CD4-positive, alpha-beta T cell treated with Interleukin-4 for 4 hours (primary cell): ENCODE measurements at places on chromosomes 7 and 10.

DNA sequence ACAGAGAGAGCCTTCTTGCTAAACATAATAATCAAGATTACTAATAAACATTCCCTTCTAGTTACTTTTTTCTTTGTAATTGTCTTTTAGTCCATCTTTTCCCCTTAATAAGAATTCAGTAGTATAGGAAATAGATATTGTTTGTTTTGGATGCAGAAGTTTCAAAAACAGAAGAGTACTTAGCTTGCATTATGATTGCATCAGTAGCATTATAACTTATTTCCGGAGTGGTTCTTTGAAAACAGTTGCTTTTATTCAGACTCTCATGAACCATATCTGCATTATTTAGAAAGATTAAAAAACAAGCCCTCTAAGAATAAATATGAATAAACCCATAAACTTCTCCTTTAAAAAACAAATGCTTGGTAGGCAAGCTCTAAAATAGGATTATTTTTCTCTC, 34.0 kb upstream of the DKK1 start:
- DNase-seq: no peak

DNA sequence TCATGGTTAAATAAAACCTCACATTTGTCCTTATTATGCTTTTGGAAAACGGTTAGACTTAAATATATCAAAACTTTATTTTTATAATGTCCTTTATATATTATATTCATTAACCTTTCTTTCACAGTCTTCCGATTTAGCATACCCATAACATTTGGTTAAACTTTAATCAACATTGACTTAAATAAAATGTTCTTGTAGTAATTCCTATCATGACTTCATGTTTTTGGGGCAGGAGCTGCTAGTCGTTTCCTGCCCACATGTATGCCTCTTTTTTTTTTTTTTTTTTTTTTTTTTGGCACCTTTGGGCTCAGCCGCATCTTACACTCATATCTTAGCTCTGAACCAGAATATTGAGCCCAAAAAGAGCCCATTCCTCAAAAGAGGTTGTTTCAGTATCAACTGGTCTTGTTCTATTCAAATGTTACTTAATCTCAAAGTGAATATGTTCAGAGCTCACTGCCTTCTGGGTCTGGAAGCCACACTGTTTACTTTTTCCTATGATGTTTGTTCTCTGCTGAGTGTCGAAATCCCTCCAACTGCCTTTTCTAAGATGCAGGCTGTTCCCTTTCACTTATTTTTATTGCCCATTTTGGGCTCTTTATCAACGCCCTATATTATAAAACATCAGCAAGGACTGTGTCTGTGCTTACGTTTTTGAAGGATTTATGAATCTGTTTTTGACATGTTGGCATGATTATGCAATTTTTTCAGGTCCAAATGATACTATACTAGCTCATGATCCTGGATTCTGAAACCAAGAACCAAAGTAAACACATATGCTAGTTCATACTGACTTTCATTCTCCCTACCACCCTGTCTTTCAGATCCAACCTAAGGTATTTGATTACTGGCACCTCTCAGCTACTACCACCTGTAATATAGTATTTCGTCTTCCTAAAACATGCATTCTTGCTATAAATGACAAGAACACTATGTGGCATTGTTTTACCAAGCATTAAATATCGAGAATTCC, 914.4 kb downstream of the PCDH15 start:
- no peak for DNase-seq

DNA sequence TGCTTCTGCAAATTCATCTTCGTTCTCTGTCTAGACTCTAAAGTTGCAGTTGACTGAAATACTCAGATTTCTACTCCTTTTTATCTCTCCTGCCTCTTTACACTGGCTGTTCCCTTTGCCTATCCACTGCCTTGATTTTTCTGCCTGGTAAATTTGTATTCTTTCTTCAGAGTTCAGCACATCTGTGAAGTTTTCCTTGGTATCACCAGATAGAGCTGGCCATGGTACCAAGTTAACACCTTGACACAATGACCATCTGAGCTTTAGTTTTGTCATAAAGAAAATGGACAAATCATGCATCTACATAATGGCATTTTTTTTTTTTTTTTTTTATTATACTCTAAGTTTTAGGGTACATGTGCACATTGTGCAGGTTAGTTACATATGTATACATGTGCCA, 143.0 kb downstream of the PPP1R3A start:
- DNase-seq: no peak

DNA sequence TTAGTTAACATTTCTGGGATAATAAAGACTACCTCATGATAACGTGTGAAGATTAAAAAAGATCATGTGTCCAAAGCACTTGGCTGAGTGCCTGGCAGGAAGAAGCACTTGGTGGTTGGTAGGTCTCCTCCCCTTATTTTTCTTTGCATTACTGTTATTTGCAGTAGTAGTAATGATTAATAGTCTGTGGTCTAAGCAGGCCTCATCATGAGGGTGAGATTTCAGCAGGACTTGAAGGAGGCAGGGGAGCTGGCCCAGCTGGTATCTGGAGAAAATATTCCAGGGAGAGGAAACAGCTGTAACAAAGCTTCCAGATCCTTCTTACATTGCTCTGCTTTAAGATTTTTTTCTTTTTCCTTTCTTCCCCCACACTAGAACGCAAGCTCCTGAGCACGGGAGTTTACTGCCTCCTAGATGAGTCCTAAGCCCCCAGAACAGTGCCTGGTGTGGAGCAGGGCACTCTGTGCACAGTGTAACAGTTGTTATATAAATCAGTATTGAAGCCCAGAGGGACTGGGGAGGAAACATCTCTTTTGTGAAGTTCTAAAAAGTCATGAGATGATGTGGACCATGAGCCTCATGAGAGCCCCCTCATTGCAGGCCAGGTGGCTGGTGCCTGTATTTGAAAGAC, 31.1 kb upstream of the RHEB start:
- no peak for DNase-seq

DNA sequence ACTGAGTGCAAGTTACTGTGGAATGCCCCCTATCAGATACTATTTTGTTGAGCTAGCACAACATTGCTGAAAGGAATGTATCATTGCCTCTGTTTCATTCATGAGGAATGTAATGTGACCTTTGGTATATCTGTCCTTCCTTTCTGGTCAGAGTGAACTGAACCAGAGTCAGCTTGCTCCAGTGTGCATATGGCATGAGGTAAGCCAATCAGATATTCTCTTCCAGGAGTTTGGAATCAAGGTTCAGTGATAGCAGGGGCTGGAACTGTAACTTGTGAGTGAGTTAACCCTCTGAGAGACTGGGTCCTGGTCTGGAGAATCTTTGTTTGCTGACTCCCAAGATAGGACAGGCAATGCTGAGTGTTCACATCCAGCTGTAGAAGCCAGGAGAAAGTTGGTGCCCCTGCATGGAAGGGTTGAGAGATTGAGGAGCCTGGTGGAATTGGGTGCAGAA, 45.3 kb upstream of the OSBPL3 start:
- DNase-seq: no peak

DNA sequence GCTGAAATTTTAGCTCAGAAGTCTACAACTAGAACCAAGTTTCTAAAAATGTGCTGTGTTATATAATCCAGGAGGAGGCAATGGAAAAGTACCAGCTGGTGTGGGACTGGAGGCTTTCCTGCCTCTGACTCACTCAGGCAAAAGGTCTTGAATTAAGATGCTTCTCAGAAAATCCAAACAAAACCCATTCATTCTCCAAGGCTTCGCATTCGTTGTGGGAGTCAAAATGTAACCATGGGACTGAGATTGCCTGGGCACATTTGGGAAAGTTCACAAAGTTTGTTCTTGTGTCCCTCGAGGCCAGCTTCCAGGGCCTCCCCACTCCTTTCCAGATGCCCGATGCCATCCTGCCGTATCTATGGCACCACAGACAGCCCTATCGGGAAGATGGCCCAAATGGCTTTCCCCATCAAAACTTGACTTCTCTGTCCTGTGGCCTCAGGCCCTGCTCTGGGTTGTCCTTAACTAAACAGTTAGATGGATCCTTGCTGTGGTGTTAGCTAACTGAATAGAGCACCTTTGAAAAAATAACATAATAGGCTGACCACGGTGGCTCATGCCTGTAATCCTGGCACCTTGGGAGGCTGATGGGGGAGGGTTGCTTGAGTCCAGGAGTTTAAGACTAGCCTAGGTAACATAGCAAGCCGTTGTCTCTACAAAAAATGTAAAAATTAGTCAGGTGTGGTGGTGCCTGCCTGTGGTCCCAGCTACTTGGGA, 180.5 kb downstream of the PFKFB3 start:
- no peak for DNase-seq

DNA sequence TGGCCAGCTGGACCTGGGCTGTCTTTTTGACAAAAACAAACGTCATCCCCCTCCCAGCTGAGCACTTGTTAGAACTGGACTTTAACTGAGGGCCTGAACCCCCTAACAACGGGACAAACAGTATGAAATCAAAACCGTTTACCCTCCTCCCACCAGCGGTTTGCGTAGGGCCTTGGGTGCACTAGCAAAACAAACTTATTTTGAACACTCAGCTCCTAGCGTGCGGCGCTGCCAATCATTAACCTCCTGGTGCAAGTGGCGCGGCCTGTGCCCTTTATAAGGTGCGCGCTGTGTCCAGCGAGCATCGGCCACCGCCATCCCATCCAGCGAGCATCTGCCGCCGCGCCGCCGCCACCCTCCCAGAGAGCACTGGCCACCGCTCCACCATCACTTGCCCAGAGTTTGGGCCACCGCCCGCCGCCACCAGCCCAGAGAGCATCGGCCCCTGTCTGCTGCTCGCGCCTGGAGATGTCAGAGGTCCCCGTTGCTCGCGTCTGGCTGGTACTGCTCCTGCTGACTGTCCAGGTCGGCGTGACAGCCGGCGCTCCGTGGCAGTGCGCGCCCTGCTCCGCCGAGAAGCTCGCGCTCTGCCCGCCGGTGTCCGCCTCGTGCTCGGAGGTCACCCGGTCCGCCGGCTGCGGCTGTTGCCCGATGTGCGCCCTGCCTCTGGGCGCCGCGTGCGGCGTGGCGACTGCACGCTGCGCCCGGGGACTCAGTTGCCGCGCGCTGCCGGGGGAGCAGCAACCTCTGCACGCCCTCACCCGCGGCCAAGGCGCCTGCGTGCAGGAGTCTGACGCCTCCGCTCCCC, at the start of gene IGFBP1:
TSS of gene IGFBP1 (plus strand) at position 304 of the 808 bp plus-strand sequence. CDS start at position 469, 165 bp downstream.
- DNase-seq: no peak

DNA sequence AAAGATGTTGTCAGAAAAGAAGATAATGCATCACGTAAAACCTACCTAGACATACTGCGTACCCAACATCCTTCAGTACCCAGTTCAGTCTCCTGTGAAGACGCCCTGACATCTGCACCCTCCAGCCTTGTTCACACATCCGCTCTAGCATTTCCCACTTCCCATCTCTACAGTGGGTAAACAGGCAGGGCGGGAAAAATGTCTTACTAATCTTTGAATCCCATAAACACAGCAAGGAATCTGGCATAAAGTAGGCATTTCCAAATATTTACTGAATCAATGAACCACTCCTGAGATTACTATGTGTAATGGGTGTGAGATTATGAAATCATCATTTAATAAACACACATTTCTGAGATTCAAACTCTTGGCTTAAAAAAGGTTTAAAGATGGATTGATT, 132.8 kb downstream of the GLI3 start:
- DNase-seq: no peak

DNA sequence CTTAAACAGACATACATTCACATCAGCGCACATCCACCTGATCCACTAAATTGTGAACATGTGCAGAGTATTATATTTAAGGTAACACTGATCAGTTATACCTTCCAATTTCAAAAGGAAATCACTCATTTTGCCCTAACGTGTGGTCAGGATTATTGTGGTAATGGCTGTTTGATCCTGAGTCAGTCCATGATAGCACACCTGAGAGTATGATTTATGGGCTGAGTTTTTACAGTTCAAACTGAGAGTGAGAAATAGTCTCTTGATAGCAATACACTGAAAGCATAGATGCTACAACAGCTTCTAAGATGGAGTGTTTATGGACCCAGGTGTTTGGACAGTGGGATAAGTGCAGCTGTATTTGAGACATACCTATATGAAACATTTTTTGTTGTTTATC, 96.7 kb downstream of the KIF20B start:
- DNase-seq: no peak

GRCh38 chr7:31000161-31000693, 36.5 kb downstream of the GHRHR start:
- DNase-seq: no peak

- no peak for DNase-seq
Measured at GRCh38 chr10:60172363-60172990, 217.2 kb downstream of the ANK3 start.

- DNase-seq: no peak
Measured at GRCh38 chr7:22356010-22356691, 803 bp downstream of the RAPGEF5 start.

- no peak for DNase-seq
Measured at GRCh38 chr10:115745943-115746342, 527.1 kb downstream of the GFRA1 start.

DNA sequence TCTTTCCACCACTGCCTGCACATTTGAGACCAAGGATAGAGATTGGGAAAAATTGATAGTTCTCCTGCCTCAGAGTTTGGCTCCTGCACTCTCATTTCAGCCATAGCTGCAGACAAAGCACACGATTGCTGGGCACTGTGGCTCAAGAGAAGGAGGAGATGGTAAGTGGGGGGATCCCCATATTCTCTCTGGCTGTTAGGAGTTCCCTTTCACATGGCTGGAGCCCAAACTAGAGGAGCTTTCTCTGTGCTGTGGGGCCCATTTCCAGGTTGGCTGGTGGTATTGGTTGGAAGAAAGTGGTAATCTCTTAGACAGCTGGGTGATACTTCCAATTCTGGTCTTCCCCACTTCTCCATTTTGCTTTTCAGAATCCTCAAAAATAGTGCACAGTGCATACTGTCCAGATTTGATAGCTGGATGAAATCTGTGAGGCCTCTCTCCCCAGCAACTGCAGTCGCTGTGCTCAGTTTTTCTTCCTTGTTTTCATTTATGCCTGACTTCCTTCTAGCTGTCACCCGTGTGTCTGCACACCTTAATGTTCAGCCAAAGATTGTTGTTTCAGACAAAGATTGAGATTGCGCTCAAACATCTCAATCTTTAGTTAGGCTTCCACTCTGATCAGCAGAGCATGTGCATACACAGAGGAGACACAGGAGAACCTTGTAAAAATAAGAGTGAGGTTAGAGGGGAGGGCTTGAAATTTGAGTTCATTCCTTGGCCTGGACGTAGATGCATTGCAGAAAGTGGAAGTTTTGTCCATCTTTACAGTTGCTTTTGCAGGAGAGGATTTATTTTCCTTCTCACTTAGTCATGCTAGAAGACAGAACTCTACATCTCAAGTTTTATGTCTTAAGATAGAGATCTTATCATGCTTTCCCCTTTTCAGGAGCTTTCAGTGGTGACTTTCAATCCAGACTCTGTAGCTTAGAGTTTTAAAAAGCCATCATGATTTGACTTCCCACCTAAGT, 28.6 kb downstream of the RABGEF1 start:
- DNase-seq: no peak

- no peak for DNase-seq
Measured at GRCh38 chr10:96740579-96741281, 20.4 kb upstream of the PIK3AP1 start.
